ENCODE measurements at places on chromosomes 5 and 9.
A peak's percentile ranks its signal among the peaks of the same experiment; 100 is the strongest.

DNA sequence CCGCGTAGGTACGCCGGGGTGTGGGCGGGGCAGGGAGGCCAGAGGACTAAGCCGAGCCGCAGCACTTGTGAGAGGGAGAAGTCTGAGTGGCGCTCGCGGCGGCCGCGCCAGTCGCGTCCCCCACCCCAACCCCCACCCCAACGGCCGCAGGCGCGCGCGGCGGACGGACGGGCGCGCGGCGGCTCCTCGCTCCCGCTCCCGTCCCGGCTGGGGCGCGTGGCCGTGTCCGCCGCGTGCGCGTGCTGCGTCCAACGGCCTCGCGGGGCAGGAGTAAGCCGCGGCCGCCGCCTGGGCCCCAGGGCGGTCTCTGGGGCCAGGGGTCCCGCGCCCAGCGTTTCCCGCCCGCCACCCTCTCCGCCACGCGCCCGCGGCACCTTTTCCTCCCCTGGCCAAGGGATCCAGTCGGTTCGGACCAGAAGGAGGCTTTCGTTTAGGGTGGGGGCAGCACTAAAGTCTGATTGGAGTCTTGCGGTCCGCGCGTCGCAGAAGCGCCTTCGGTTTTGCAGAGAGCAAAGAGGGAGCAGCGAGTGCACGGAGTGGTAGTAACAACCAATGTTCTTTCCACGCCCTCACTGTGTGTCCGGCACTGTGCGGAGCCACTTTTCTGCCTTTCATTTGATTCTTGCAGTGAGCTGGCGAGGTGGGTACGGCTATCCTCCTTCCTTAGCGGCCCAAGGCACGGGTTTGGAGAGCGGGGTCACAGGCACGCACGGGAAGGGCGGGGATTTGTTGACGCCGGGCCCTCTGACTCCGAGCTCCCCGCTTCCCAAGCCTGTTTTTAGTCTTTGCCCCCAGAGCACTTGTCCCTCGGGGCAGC is 483 bp downstream of the G3BP1 start:
- DNase-seq, result peak; percentile 11

DNA sequence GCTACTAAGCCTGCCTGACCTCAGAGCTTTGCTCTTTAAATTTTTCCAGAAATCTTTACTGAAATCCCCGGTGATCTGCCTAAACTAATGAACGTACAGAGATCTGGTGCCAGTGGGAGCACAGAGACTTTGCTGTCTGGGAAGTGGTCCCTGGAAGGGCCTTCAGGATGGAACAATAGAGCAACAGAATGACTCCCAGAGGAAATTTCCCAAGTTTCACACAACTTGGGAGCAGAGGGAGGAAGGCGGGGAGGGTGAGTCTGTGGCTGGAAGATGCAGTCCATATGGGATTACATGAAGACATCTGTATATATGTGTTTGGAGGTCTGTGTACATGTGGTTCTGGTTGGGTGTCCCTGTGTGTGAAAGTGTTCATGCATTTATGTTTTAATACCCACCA is 638.3 kb downstream of the CCDC171 start:
- DNase-seq, result peak; percentile 66

- peak; percentile 53 for DNase-seq
These were observed 32.7 kb downstream of the PRUNE2 start for GRCh38 chr9:76873056-76873792.

DNA sequence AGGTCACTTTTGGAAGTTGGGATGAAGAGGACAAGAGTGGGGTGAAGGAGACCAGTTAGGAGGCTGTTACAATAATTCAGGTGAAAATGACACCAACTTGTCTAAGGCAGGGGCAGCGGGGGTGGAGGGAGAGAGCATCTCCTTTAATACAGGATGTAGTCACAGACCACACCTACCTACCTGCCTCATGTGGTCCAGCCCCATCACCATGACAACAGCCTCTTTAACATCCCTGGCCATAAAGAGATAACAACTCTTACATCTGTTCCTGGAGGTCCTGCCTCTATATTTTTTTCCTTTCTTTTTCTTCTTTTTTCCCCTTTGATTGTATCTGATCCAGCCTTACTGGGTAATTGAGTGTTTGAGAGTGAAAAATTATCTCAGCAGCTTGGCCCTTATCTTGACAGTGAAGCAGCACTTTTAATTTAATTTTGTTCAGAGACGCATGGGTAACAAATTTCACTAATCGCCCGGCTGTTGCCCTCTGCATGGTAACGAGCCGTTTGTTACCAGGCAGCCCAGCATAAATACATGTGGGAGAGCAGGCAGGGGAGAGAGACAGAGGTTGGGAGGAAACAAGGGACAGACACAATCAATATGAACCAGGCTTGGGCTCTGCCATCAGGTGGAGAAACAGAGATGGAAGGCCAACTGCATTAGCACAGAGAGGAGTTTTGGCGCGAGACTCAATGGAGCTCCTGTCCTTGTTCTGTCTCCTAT is 338.1 kb downstream of the ASTN2 start:
- no peak for DNase-seq

GRCh38 chr9:136857166-136857565 is 5.0 kb downstream of the MAMDC4 start:
- no peak for DNase-seq

- DNase-seq, result no peak
These were observed 524.3 kb upstream of the GRAMD2B start for GRCh38 chr5:125898851-125899405.

DNA sequence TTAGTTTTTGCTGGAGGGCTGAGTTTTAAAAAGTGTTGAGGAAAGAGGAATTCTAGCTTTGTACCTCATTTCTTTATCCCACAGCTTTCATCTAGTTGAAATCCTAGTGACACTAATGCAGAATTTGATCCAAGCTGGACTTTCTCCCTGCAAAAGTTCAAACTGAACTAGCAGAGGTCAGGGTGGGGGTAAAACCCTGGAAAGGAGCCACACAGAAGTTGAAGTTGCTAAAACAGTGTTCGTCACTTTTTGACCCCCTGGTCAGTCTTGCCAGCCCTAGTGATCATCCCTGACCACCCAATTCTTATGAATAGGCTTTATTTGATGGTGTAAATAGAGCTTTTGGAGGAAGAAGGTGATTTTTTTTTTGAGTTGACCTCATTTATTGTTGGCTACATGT is 390.4 kb downstream of the TMEM38B start:
- DNase-seq, result no peak

GRCh38 chr9:12614488-12614887 is 78.7 kb upstream of the TYRP1 start:
- no peak for DNase-seq

DNA sequence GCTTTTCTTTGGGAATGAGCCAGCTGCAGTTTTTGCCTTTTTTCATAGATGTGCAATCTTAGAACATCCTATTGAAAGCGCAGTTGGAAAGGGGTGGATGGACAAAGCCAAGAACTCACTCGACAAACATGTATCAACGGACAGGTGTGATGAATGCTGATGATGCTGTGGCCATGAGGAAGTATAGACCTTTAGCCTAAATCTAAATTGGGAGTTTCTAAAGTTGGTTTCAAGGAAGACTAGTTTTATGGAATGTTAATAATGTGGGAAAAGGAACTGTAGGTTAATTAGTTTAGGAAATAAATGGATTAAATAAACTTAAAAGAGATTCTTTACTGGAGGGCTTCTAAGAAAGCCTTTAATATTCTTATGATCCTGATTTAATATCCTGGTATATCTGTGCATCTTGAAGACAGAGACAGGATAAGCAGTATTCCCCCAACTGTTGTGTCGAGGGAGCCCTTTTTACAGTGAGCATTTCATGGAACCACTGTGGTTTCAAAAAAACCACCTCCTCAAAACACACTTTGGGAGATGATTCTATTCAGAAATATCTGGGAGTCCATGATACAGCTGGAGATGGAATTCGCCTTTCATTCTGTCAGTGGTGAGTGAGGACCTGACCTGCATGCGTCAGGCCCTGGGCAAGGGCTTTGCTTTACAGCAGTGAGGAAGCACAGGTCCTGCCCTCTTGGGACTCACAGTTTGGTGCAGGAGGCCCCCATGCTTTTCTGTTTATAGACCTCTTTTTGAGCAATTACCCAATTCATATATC is 82.6 kb downstream of the AOPEP start:
- peak; percentile 31 for DNase-seq

GRCh38 chr9:27468000-27468399 is 56.1 kb upstream of the IFNK start:
- DNase-seq, result no peak

DNA sequence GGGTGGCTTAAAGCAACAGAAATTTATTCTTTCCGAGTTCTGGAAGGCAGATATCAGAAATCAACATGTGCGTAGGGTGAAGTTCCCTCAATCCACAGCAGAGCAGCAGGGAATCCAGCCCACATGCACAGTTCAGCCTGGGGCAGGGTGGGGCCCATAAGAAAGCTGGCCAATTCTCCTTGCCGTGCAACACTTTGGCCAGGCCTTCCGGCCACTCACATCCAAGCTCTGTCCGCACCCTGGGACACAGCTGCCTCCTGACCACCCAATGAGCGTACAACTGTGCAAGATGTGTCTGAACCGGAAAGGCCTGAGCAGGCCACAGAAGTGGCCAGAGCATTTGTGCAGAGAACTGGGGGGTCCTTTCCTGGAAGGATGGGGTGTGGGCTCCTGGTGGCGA is 274.9 kb downstream of the GADD45G start:
- DNase-seq, result no peak

DNA sequence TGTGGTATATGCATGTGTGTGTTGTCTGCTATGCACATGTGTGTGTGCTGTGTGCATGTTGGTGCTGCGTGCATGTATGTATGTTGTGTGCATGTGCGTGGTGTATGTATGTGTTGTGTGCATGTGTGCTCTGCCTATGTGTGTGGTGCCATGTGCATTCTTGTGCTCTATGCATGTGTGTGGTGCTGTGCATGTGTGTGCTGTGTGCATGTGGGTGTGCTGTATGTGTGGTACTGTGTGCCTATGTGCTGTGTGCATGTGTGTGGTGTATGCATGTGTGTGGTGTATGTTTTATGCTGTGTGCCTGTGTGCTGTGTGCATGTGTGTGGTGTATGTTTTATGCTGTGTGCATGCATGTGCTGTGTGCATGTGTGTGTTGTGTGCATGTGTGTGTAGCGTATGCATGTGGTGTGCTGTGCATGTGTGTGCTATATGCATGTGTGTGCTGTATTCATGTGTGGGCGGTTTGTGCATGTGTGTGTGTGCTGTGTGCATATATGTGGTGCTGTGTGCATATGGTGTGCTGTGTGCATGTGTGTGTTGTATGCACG is 4.7 kb upstream of the RASGEF1C start:
- no peak for DNase-seq

DNA sequence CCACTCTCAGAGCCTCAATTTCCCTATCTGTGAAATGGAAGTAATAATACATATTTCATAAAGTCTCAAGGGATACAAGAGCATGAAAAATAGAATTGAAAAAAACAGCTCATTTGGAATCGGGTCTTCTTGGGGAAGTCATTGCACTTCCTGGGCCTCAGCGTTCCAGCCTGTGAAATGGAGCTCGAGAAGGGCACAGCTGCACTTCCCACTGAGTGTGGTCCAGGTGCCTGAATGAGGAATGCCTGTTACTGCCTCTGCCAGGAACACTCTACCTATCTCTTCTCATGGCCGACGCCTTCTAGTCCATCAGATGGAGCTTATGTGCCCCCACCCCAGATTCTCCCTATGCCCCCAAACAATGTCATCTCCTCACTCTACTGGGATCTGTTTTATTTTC is 924 bp upstream of the NEURL1B start:
- no peak for DNase-seq

DNA sequence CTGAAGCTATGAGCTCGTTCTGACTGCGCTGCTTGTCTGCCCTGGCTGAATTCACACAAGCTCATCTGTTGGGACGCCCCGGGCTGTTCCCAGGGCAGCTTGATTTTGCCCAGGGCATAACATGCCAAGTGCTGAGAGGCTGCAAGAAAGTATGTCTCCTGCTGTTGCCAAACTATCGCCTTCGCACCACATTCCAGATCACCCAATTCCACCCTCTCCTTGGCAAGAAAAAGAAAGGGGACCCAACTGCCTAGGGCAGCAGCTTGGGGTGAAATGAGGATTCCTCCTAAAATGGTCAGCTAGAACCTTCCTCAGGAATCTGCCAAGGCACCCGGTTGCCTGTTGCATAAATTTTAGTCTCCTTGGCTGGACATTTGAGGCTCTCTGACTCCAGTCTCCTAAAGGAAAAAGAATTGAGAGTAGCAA is 21.2 kb downstream of the COL15A1 start:
- DNase-seq, result no peak

DNA sequence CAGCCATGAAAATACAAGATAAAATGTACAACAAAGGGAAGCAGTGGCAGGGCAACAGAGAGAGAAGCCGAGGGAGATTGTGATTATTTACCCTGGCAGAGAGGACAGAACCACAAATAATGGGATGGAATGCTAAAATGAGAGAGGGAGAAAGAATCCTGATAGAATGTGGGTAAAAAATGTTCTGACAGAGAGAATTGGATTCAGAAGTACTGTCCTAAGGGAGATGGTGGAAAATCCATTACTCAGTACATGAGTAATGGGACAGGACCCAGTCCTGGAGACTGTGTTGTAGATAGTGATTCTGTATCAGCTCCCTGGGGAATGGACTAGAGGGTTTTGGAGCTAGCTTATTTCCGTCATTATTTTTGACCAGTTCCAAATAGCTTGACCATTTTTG is 831.5 kb downstream of the MAT2B start:
- DNase-seq, result peak; percentile 92

GRCh38 chr5:861442-862366 is 10.9 kb upstream of the ZDHHC11 start:
- no peak for DNase-seq

DNA sequence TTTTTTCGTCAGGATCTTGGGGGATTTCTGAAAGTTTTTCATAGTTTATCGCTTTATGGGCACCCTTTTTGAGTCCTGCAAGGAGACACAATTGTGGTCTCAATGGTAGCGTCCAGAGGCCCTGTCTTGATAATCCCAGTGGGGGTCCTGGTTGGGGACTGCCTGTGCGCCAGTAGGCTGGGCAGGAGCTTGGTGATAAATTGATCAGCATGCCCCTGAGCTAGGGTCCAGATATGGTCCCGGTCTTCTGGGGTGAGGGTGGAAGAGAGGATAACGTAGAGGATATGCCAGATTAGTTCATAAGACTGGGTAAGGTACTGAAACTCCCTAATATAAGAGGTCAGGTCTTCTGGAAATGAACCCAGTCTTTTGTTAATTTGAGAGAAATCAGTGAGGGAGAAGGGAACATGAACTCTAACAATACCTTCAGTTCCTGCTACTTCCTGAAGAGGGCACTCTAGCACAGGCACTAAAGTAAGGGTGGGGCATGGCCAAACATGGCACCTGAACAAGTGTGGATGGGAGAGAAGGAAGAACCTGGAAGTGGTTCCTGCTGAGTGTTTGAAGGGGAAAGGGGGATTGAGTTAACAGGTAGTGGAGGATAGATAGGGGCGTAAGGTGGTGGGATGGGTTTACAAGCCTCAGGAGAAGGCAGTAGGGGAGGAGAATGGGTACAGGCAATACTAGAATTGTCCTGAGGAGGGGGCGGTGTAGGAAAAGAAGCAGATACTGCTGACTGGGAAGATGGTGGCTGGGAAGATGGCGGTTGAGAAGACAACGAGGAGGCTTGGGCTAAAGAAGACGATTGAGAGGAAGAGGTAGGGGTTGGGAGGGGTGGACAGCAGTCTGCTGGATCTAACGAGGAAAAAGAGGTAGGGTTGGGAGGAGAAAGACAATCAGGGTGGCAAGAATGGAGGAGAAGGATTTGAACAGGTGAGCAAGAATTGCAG is 33.8 kb upstream of the ANXA2R start:
- DNase-seq, result peak; percentile 42

- no peak for DNase-seq
These were observed 51.1 kb upstream of the ASS1 start for GRCh38 chr9:130393681-130394071.
